ENCODE measurements at places on chromosomes 7 and 10.

GRCh38 chr10:92125144-92125543, 165.7 kb downstream of the CPEB3 start:
- no peak for DNase-seq

- DNase-seq, result no peak
Observed at GRCh38 chr7:1134951-1135350, 25.0 kb downstream of the ZFAND2A start.

DNA sequence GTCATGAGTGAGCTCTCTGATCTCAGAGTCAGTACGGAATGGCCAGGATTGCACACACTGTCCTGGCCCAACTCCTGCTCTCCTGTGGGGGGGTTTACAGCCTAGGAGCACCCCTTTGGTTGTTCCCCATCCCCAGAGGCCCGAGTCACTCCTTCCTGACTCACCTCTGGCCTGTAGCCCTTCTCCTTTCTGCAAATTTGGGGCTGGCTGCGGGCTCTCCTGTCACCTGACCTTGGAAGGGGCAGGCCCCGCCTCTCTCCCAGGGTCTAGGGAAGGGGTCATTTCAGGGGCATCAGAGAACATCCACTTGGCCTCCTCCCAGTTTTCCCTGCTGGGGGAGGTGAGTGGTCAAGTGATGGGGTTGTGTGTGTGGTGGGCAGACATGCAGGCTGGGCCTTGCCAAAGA, 1.7 kb downstream of the NYAP1 start:
- DNase-seq, result no peak

- no peak for DNase-seq
Observed at GRCh38 chr7:51126324-51126723, 190.3 kb downstream of the COBL start.

DNA sequence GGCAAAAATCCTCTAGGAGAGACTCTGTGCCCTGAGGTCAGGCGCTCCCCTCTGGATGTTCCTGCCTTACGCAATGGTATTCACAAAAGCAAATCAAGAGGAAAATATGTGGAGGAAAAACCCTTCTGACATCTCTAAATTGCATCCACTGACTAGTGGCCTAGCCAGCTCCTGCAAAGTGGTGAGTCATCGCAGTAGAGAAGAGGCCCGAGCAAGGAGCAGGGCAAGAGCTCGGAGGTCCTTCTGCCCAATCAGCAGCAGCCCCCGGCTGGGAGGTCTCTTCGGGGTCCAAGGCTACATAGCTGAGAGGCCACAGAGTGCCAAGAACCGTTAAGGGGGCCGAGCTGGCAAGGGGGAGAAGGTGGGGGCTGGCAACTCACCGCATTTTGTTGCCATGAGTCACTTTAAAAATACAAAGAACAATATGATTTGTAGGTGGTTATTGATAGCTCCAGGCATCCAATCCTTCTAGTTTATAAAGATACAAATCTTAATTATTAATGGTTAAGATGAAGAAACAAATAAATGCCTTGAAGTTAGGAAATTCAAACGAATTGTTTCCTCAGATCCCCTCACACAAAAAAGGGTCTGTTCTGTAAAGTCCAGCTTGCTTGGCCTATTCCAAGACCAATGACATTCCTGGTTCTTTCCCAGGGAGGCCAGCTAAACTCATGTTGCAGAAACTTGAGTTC, 161.6 kb downstream of the PKD1L1 start:
- DNase-seq, result no peak

DNA sequence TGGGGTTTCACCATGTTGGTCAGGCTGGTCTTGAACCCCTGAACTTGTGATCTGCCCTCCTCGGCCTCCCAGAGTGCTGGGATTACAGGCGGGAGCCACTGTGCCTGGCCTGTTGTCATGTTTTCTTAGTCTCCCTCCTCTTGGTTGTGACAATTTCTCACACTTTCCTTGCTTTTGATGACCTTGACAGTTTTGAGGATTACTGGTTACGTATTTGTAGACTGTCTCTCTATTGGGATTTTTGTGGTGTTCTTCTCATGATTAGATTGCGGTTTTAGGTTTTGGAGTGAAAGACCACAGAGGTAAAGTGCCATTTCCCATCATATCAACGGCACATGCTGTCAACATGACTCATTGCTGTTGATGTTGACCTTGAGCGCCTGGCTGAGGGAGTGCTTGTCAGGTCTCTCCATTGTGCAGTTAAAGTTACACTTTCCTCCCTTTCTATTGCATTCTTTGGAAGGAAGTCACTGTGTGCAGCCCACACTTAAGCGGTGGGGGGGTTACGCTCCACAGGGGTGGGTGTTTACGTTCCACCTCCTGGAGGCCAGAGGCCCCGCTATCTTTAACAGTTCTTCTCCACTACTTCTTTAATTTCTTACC, 10.8 kb downstream of the NEURL1 start:
- DNase-seq, result no peak

Data from stimulated activated naive B cell treated with anti-CD40 and anti-IgM and Interleukin-4, amounts not matched to agents 10 μg/mL and 1 μg/mL and 100 μg/mL, for 72 hours (primary cell).